ENCODE measurements at places on chromosomes 2 and 18.

DNA sequence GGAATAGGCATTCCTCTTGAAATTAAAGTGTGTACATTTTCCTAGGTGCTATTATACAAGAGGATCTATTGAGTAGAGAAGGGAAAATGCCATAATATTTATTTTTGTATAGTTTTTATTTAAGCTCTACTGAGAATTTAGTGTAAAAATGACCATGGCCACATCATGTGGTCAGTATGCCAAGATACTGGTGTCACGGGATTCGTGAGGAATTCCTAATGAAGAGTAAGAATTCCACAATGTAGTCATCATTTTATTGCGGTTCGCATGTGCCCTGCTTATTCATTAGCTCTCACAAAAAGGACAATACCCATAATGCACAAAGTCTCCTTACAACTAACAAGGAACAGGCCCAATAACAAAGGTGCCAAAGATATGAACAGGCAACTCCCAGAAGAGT, 39.3 kb upstream of the PARD3B start:
- no peak for DNase-seq

DNA sequence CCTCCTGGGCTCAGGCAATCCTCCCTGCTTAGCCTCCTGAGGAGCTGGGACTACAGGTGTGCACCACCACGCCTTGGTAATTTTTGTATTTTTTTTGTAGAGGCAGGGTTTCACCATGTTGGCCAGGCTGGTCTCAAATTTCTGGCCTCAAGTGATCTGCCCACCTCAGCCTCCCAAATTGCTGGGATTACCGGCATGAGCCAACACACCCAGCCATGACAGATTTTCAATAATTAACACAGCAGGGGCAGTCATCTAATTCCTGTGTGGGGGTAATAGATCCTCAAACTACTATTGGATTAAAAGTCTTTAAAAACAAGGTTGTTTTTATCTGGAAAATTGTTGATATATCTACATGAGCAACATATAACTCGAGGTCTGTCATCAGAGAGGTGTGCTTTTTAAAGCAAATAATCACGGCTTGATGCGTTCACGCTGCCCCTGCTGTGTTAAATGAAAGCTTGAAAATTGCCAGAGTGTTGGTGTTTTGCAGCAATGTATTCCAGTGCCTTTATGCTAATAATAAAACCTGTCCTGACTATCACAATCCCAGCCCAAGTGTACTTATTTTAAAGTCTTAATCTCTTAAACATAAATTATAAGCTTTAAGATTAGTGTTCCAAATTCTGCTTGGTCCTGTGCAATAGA, 35.6 kb upstream of the ASB1 start:
- DNase-seq, result no peak

DNA sequence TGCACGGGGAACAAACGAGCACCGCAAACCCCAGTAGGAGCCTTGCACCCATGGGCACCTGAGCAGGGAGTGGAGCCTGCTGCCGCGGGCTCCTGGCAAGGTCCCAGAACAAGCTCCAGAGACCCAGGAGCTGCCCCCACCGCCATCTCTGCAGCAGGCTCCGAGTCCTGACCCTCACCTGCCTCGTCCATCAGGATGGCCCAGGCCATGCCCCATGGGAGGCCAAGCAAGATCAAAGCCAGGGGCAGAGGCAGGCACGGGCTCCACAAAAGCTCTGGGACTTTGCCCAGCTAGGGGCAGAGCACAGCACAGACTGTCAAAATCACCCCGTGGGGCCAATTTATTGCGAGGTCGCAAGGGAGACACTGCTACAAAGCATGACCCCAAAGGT, 43.6 kb downstream of the GPC1 start:
- no peak for DNase-seq

DNA sequence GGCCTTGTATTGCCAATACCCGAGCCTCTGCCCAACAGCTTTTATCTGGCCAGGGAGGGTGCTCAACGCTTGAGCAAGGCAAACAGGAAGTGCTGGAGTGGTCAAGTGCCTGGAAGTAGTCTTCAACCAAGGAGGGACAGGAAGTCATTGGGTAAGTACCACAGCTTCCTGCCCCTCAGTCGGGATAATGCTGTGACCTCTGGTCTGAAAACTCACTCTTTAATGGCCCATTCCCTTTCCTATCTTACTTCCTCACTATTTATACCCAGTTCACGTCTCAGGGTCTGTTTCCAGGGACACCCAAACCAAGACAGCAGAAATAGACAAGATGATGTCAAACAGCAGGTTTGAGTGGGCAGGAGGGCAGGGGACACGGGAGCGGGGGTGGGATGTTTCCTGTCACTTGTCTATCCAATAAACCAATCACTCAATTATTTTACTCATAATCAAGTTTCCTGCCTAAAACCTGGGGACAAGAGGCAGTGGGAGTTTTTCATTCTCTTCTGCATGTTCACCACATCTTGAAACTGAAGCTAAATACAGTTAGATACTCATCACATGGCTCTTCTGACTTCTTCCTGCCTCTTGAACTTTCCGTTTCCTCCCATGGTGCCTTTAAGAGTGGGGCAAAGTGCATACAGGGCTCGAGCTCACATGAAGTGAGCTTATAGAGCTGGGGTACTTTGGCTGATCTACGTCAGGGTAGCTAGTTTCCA, 68.9 kb upstream of the CAB39 start:
- no peak for DNase-seq

DNA sequence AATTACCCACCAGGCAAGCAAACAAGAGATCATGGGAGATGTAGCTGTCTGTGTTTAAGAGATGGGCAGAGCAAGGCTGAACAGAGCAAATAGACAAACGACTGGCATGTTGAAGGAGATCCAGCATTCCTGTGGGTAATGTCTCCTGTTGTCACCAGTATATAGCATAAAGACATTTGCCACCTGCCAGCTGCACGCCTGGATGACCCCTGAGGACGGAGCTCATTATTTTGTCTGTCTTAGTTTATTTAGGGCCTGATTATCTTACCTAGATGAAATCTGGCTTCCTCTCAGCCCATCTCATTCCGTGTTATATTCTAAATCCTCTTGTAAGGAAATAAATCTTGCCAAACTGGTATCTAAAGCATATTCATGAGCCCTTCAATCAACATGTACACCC, 510.3 kb upstream of the LINC00305 start:
- DNase-seq, result no peak

DNA sequence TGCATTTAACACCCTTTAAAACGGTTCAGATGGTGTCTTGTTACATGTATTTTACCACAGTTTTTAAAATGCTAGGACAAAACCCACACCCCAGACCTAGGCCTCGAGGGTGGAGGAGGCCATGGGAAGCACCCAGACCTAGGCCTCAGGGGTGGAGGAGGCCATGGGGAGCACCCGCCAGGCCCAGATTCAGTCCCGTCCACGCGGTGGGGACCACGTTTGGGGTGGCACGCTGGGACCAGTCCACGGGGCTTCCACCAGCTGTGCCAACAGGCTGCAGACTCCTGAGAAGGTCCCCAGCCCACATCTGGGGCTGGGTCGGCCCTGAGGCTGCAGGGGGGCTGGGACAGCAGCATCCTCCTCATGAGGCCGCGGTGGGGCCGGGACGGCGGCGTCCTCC, 63.4 kb downstream of the SLC66A2 start:
- no peak for DNase-seq

DNA sequence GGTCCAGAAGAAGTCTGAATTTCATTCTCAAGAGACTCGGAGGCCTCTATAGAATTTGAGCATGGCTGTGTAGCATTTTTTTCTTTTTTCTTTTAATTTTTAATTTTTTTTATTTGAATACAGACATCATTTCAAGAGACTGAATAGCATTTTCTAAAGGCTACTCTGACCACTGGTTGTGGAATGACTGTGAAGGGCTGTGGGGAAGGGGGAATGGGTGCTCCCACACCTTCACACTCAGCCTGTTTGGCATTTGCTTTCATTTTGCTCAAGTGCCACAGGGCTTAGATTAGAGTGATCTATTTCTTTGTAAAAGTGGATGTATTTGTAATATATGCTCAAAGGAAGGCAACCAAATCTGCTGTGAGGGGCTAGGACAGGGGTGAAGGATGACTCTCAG, 142.0 kb upstream of the SPOPL start:
- DNase-seq, result no peak

- no peak for DNase-seq
These were observed 543.0 kb upstream of the TNP1 start for GRCh38 chr2:217402761-217403383.

DNA sequence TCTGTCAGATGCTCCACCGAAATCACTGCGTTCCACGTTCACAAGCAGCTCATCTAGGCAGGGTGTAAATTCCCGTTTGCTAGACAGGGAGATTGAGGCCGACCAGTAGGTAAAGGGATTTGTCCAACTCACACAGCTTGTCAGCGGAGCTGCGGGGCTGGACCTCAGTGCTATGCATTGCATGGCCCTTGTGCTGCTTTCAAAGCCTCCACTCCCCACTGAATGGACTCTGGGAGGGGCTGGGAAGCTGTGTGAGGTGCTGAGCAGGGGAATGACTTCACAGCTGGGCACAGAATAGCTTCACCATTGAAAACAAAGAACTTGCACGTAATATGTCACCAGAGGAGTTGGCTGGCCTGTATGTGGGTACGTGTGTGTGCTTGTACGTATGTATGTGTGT, 21.4 kb downstream of the CELF4 start:
- no peak for DNase-seq

GRCh38 chr2:165238295-165238694, 919 bp upstream of the SCN2A start:
- DNase-seq, result no peak

GRCh38 chr2:98269830-98270229, 76.4 kb upstream of the CNGA3 start:
- DNase-seq, result no peak

GRCh38 chr2:218798767-218799504, 17.0 kb downstream of the CYP27A1 start:
- no peak for DNase-seq

DNA sequence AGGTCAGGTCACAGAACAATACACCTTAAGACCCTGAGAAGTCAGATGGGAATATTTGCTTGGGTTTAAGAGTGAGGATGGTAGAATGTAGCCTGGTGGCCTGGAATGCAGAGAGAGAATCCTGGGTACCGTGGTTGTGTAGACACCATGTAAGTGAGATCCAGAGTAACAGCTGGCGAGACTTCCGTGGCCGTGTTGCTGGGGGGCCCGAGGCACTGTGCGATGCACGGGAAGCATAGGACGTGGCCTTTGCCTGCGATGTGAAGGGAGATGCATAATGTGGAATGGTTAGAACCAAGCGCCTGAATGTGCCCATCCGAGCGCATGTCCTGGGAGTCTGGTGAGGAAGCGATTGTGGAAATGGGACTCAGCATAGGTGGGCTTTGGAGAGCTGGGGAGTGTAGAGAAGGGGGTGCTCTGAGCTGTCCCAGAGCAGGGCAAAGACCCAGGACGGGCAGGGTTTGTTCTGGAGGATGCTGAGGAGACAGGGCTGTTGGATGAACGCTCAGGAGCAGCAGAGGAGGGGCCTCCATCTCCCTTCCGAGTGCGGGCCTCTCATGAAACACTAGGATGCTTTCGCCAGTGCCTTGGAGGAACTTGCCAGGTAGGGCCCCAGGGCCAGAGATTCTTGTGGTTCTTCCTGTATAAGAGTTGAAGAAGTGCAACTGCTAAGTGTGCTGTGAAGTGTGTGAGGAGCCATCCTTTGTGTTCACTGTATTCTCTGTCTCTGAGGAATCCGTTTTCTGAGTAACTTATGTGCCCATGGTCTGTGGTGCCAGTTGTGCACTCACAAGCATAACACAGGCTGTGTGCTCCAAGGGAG, 7.1 kb downstream of the RNF144A start:
- DNase-seq, result no peak

DNA sequence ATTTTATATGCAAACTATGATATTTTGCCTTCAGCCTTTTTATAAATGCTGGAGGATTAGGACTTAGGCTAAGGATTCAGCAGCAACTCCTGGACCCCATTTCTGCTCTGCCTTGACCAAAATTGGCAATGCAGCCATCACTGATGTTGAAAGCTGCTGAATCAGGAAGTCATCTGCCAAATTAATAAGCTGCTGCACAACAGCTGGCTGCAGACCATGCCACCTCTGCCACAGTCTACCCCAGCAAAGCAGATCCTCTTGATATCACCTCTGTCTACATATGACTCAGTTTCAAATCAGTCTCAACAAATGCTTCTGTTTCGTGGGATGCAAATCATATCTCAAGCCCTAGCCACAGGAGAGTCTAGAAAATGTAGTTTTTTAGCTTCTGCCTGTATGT, 7.1 kb upstream of the SOS1 start:
- DNase-seq, result no peak

DNA sequence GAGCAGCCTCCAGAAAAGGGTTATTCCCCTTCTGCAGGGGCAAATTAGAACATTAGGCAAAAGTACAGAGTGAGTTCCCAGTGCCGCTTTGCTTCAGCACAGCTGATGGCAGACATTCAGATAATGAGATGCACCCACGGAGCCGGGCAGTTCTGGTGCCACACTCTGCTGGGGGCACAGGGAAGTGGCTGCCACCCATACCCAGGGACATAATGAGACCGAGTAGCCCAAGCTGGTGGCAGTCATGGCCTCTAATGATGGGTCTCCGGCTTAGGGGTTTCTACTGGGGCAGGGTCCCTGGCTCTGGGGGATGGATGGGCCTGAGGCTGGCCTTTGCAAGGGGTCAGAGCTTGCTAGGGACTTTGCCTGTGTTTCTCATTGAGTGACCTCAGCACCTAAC, 26.2 kb downstream of the GLI2 start:
- no peak for DNase-seq

Measured in stimulated activated CD8-positive, alpha-beta memory T cell treated with anti-CD3 and anti-CD28 coated beads, Interleukin-4, amount 100 ng/mL, for 4 hours (primary cell).